ENCODE measurements at places on chromosomes 11 and 22.
A peak's percentile ranks its signal among the peaks of the same experiment; 100 is the strongest.

DNA sequence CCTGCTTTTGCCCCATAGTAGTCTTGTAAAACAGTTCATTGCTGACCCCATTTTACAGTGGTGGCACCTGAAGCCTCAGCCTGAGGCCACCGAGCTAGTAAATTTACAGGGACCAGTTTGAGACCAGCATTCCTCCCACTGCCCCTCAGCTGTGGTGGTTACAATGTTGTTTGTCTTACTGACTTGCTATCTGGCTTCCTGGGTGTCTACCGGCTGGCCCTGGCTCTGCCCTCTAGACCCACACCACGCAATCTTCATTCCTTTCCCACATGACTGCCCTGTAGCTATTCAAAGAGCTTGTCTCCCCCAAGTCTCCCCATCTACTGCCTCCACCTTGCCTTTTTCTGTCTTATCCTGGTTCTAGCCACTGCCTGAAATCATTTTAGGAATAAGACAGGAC lies 20.8 kb downstream of the PIK3IP1 start:
- DNase-seq, result no peak

GRCh38 chr22:32991353-32992101 lies 66.7 kb downstream of the SYN3 start:
- DNase-seq, result no peak

GRCh38 chr11:47784785-47785381 lies 17.7 kb upstream of the FNBP4 start:
- no peak for DNase-seq

DNA sequence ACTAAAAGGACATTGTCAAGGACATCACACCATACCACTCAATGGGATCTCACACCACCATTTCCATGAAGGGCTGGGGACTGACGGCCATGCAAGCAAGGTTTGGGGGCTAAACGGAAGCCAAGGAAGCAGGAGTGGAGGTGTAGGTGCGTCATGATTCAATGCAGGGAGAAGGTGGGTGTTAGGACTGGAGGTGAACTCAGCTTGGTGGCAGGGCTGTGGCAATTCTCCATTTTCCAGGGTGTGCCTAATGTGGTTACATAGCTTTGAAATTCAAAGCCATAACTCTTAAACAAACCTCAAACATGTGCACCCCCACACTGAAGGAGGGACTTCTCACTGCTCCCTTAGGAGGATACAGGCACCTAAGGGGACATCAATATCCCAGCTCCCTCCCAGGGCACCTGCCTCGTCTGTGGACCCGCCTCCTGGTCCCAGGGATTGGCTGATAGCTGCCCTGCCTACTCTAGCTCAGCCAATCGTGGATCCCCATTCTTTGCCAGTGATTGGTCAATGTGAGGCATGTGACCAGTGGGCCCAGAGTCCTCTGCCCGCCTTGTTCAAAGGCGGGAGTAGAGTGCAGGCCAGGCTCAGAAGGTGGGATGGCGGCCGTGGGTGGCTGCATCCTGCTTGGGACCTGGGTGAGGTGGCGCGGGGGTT lies 64.6 kb downstream of the CTTN start:
- DNase-seq, result no peak

DNA sequence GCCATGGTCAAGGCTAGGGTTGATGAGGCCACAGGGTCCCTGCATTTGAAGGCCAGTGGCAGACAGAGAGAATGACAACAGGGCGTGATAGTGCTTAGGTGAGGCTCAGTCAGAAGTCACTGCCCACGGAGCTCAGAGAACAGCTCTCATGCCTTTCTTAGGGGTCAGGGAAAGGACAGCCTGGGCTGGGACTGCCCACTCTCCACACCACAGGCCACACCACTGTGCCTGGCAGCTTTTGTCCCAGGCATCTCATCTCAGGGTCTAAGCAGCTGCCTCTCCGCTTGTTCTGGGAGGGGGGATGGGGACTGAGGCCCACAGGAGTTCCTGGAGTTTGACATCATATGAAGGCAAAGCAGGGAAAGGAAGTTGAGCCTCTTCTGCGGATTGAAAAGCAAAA lies 150.2 kb upstream of the B3GAT1 start:
- no peak for DNase-seq

GRCh38 chr11:19910931-19911330 lies 198.3 kb downstream of the NAV2 start:
- no peak for DNase-seq

DNA sequence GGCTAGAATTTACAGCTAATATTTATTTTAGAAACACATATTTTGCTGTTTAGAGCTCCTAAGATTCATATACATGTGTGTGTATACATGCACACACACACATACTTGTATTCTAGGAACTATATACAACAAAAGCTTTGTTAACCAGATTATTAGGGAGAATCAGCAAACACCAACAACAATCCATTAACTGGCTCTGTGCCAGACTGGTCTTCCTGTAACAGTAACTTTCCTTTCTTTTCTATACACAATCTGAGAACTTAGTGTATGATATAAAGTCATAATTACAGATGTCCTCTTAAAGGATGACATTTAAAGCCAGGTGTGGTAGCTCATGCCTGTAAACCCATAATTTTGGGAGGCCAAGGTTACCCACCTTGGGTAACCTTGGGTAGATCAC lies 49.5 kb upstream of the CLNS1A start:
- no peak for DNase-seq

DNA sequence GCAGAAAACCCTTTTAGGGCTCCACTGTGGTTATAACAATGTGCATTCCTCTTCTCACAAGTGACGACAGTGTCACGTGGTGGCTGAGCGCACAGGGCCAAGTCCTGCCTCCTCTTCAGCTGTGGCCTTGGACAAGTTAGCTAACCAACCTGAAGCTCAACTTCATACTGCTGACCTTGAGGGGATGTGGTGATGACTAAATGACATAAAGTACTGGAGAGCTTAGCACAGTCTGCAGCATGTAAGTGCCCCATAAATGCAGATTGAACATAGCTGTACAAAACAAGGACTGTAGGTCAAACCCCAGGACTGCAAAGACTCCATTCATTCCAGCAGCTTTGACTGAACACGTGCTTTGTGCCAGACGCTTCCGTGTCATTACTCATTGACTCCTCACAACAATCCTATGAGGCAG lies 20.1 kb upstream of the MRGPRX2 start:
- DNase-seq, result no peak

GRCh38 chr11:3882655-3883054 lies 27.2 kb downstream of the STIM1 start:
- DNase-seq, result no peak

DNA sequence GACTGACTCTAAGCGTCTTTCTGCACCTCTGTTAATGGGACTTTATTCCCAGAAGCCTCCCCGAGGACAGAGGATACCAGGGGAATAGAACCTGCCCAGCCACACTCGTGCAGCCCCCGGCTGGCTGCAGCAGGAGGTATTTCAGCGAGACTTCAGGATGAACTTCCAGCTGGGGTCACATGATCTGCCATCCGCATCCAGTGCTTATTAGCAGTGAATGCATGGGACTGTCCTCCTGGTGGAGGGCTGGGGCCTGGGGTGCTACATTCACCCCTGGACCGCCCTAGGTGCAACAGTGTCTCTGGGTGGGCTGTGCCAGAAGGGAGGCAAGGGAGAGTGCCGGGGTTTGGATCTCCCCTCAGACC lies 1.6 kb downstream of the DUSP8 start:
- DNase-seq, result no peak

DNA sequence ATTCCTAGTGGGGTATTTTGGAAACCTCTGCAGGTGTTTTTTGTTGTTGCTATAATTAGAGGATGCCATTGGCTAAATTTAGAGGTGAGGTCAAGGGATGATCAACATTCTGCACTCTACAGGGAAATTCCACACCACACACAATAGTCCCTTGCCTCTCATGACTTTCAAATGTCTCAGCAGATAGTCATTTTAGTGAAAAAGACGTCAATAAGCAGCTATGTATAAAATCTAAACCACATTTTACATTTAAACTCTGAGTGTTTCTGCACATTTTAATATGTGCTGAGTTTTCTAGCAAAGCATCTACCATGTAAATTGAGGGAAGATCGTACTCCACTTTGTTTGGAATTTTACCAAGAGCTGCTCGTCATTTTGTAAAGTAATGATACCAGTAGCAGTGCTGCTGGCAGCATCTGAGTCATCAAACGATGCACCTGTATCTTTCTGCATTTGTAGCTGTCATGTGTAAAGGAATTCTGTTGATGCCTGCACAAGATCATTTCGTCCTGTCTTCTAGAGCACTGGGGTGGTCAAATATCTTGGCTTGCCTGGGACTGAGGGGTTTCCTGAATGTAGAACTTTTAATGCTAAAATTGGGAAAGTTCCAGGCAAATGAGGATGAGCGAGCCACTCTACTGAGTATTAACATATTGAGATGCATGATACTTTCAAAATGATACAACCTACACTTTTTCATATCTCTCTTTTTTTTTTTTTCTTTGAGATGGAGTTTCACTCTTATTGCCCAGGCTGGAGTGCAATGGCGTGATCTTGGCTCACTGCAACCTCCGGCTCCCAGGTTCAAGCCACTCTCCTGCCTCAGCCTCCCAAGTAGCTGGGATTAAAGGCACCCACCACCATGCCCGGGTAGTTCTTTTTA lies 414.5 kb upstream of the SYN3 start:
- no peak for DNase-seq

- no peak for DNase-seq
These were observed 127.1 kb downstream of the SNX19 start for GRCh38 chr11:130789056-130789640.

GRCh38 chr11:79482800-79483199 lies 42.0 kb upstream of the TENM4 start:
- no peak for DNase-seq

DNA sequence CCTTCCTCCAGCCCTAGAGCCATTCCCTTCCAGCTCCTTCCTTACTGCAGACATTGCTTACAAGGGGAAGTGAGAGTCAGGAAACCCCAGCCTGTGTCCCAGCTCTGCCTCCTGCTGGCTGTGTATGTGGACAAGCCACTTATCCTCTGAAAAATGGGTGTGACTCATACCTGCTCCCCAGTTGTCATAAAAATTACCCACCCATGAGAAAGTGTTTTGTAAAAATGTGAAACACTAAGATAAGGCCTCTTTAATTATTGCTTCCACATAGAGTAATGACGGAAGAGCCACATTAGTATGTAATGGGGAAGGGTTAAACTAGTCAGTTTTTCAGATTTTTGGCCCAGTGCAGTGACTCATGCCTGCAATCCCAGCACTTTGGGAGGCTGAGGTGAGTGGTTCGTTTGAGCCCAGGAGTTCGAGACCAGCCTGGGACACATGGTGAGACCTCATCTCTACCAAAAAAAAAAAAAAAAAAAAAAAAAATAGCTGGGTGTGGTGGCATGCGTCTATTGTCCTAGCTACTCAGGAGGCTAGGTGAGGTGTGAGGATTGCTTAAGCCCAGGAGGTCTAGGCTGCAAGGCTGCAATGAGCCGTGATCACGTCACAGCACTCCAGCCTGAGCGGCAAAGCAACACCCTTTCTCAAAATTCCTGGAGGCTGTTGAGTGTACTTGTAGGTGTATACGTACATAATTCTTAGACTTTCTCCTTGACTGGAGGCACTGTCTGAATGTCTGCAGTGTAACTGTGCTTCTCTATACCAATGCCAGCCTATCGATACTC lies 84.9 kb downstream of the CTTN start:
- no peak for DNase-seq

GRCh38 chr11:76919887-76920746 lies 59.4 kb downstream of the ACER3 start:
- DNase-seq, result peak; percentile 60

DNA sequence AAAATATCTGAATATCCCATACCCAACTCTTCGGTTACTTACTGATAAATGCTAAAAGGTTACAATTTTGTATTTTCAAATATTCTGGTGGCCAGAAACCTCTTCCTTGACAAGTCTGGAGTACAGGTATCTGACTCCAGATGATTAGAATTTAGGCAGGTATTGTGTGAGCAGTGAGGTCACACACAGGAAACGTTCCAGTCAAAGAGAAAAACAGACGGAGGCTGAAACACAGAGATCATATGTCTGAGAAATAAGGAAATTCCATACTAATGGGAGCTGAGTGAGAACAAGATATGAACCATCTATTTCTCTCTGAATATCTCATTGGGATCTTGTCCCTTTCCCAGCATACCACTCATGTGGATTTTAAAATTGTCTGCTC lies 89.4 kb upstream of the IGLL5 start:
- DNase-seq, result no peak

GRCh38 chr11:114610550-114610949 lies 15.0 kb upstream of the NXPE4 start:
- DNase-seq, result no peak

- no peak for DNase-seq
These were observed 36.8 kb downstream of the MCHR1 start for GRCh38 chr22:40716116-40716515.

DNA sequence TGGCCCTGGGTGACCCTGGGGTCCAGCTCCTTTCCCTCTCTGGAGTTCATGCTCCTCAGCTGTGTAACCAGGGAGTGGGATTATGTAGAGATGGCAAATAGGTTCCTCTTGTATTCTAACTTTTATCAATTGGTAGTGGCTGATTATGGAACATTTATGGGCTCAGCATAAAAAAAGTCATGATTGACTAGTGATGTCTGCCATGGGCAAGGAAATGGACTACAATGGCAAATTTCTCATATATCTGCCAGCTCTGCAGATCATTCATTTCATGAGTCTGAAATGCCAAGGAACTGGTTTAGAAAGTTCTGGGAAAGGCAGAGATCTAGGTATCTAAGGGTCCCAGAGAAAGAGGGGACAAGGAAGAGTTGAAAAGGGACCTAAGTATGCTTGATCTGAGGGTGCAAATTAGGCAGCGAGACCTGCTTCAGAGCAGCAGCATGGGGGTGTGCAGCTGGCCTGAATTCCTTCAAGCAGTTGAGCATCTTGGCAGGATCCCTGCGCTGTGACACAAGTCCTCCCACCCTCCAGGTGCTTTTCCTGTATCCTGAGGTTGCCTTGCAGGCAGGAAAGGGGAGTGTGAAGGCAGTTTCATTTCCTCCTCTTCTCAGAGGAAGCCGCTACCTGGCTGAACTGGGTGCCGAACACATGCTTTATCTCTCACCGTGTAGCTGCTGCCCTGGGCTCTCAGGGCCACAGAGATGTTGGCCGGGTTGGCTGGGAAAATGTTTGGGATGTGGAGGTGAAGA lies 10.4 kb downstream of the SLC15A3 start:
- DNase-seq, result no peak

DNA sequence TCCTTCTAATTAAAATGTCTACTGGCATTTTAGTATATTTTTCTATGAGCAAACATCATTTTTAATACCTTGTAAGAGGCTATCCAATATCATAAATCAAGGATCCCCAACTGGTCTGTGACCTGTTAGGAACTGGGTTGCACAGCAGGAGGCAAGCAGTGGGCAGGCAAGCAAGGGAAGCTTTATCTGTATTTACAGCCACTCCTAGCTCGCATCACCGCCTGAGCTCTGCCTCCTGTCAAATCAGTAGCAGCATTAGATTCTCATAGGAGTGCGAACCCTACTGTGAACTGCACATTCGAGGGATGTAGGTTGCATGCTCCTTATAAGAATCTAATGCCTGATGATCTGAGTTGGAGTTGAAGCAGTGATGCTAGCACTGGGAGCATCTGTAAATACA lies 70.2 kb upstream of the CREB3L1 start:
- no peak for DNase-seq

GRCh38 chr22:27086080-27087044 lies 429.0 kb downstream of the MIAT start:
- DNase-seq, result no peak
